ENCODE measurements at places on chromosomes 1 and 21.

DNA sequence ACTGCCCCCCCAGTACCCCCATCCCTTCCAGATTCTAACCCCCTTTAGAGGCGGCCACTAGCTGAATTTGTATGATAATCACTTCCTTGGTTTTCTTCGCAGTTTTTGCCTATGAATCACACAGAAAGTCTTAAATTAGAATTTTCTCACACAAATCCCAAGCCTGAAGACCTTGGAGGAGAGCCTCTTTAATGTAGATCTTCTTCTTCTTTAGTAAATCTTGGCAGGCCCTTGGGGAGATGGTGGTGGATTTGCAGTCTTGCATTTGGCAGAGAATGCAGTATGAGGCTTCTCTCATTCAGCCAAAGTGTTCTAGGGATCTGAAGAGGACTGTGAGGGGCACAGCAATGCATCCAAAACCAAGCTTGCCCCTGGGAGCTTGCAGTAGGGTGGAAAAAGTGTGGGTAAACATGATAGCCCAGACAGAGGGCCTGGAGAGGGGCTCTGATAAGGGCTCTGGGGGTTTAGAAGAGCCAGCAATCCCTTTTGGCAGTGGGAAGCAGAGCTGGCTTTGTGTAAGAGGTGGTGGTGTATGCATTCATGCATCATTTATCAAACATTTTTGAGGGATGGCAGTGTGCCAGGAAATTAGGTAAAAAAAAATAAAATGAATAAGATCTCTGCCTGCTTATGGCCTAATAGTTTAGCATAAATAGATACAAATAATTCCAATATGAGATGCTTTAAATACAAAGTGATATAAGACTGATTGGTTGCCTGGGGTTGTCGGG is 7.7 kb upstream of the CDC42 start:
- DNase-seq: no peak

- no peak for DNase-seq
Measured at GRCh38 chr1:191396622-191397021, 761.6 kb upstream of the RGS18 start.

- DNase-seq: no peak
Measured at GRCh38 chr1:16286122-16286521, 49.1 kb upstream of the CPLANE2 start.

GRCh38 chr21:26967062-26967913 is at the start of gene ADAMTS5:
ADAMTS5 (minus strand) TSS chr21:26967088; CDS start chr21:26966391, 697 bp downstream.
- no peak for DNase-seq

DNA sequence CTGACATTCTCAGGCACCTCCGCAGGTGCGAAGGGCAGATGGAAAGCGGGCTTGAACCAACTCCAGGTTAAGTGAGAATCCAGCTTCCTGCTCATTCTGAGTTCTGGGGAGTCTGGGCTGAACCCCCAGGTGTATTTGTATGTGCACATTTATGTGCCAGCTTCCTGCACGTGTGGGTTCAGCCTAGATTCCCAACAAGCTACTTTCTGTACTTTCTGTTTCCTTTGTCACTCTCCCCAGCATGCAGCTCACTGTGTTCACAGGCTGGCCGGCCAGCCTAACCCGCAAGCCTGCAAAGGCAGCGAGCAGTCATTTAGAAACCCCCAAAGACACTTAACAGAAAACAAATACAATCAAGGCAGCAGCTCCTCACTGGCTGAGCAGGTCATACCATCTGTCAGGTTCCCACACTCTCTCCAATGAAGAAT is 1.3 kb upstream of the IL19 start:
- peak; percentile 63 for DNase-seq

DNA sequence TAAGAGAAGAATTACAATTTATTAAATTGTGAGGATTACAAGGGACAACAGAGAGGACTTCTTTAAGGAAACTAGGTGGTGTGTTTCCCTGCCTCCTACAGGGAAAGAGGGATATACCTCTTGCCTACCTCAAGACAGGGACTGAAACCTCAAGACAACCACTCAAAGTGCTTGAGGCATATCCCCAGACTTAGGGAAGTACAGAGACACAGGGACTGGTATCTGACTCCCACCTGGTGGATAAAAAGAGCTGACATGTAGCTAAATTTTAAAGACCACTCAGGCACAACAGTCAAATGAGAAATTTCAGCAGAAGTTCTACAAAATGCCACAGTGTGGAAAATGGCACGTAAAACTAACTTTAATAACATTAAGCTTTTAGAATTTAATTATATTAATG is 21.3 kb downstream of the DENND2C start:
- DNase-seq: no peak

GRCh38 chr1:93844262-93845045 is 34.6 kb downstream of the DNTTIP2 start:
- DNase-seq: no peak

- no peak for DNase-seq
Measured at GRCh38 chr21:27152996-27153395, 186.1 kb upstream of the ADAMTS5 start.

DNA sequence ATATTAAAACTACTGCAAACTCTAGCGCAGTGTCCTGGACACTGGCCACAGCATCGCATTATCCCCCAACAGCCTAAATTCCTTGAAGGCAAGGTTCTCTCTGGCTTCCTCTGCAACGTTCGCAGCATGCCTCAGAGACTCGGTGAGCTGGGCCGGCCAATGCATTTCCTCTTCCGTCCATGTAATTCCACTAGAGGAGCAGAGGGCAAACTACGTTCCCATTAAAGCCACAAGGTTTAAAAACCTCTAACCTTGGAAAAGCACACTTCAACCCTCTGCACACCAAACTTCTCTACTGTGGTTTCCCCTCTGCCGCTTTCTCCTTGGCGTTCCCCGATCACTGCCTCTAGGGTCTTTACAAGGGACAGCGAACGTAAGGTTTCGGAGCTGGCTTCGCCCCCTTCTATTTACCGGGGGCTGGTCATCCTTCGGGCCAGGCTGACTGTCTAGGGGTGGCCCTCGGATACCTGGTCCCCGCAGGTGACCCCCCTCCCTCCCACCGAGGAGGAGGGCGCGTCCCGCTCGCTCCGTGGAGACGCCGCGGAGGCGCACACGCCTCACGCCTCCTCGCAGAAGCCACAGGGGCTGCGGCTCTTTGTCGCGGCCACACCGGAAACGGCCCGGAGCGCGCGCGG is 456 bp upstream of the SMYD2 start:
- no peak for DNase-seq

DNA sequence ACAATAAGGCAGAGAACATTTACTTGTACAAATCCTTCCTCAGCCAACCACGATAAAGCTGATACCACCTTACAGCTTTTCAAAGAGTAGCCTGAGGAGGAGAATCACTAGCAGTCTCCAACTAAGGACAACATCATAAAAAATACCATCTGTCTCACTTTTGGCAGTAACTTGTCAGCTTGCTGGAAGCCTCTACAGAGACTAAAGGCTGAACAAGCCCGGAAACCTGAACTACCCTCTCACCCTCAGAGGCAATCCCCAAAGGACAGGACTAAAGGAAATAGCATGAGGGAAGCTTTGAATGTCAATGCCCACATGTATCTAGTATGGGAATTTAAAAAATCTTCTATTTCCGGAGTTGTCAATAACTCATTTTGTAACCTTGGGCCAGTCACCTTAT is 10.6 kb downstream of the SRSF4 start:
- DNase-seq: no peak

DNA sequence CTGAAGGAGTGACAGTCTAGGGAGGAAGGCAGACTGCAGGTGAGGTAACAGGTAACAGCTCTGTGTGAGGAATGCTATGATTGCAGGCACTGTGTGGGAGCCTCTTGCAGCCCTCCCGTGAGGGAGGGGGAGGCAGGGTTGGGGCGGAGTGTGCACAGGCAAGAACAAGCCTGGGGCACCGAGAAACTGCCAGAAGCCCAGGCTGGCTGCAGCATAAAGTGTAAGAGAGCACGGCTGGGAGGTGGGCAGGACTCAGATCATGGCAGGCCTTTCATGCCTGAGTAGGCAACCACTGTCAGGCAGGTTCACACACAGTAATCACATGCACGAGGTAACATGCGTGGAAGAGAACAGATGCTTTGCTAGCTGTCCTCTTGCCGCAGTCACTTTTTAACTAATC is 11.3 kb upstream of the RHEX start:
- no peak for DNase-seq

GRCh38 chr1:59017501-59018231 is 233.8 kb upstream of the JUN start:
- DNase-seq: no peak

DNA sequence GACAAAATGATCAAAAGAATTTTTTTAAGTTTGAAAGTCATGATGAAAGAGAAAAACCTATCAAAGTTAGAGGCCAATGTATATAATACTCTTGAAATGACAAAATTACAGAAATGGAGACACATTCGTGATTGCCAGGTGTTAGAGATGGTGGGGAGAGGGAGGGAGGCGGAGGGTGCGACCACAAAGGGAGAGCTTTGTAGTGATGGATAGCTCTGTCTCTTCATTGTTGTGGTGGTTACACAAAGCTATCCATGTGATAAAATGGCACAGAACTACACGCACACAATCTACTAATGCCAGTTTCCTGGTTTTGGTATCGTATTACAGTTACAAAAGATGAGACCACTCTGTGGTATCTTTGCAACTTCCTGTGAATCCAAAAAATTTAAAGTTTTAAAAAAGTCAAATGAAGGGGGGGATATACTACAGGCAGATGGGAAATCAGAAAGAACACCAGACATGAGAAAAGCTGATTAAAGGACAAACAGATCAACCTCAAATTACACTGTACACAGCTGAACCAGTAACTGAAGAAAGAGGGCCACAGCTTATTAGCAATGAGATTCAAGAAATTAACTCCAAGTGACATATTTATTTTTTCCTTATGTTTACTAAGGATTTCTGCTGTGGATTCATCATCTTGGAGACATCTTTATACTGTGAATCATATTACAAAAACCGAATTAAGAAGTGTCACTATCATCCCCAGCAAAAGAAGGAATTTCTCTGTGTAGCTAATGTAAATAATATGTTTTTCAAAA is 199.1 kb downstream of the SLC45A1 start:
- DNase-seq: no peak

DNA sequence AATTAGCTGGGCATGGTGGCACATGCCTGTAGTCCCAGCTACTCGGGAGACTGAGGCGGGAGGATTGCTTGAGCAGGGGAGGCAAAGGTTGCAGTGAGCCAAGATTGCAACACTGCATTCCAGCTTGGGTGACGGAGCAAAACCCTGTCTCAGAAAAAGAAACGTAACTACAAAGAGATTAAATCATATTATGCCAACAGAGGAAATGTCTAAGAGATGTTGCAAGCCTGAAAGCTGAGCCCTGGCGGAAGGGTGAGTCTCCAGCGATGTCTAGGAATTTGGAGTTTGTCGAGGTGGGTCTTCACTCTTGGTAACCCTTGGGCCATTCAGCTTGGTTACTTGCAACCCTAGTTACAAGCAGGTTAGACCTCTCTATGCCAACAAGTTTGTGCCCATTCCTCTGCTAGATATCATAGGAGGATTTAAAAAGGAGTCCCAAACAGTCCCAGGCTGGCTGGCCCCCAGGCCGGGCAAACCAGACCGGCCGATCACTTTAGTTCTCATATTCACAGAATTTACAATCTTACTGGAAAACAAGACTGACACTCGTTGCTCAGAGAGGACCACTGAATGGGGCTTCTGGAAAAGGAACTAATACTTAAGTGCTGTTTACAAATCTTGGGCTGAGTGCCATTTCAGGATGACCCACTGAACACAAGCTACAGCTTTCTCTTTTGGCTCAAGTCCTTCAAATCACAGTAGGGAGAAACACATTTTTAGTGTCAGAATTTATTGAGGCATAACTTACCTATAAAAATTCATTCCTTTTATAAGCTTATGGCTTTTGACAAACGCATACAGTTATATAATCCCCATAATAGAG is 27.1 kb downstream of the SLC30A1 start:
- no peak for DNase-seq

DNA sequence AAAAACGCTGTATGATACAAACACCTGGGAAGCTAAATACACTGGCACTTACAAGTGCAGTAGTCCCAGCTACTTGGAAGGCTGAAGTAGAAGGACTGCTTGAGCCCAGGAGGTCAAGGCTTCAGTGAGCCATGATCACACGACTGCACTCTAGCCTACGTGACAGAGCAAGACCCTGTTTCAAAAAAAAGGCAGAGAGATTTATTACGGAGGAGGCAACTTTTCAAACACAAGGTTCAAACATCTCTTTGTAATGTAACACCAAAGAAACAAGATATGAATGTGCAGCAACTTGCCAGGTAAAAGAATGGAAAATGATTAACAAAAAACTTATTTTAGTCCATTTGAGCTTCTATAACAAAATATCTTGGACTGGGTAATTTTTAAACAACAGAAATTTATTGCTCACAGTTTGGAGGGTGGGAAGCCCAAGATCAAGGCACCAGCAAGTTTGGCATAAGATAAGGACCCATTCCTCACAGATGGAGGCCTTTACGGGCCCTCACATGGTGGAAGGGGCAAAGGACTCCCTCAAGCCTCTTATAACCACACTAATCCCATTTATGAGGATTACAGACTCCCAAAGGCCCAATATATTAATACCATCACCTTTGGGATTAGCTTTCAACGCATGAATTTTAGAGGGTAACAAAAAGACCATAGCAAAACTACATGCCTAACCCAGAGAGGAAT is 73.3 kb downstream of the EVI5 start:
- DNase-seq: no peak

GRCh38 chr1:14479865-14480264 is 118.6 kb upstream of the KAZN start:
- DNase-seq: no peak

- no peak for DNase-seq
Measured at GRCh38 chr1:156667968-156668709, 9.1 kb downstream of the NES start.

DNA sequence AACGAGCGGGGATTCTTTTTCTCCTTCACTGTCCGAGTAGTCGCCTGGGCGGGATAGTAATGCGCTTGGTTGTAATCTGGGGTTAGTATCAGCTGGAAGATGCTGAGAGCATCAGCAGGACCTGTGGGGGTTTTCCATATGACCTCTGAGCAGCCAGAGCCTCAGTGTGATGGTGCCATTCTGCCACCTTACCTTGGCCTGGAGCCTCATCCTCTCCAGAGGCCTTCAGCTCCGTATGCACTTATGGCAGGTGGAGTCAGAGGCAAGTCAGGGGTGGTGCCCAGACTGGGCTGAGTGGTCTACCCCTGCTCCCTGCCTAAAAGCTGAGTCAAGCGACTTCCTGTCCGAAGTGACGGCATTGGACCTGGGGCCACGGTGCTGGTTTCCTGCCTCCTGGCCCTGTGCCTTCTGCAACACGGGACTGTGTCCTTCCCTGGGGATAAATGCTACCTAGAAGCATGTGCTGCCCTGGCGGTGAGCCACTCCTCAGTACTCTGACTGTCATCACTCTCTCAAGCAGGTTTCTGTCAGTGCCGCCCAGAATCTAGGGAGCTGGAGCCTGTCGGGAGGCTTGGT is 24.7 kb downstream of the TENT5C start:
- DNase-seq: no peak

- DNase-seq: no peak
Measured at GRCh38 chr1:43554444-43554992, 23.8 kb downstream of the PTPRF start.

DNA sequence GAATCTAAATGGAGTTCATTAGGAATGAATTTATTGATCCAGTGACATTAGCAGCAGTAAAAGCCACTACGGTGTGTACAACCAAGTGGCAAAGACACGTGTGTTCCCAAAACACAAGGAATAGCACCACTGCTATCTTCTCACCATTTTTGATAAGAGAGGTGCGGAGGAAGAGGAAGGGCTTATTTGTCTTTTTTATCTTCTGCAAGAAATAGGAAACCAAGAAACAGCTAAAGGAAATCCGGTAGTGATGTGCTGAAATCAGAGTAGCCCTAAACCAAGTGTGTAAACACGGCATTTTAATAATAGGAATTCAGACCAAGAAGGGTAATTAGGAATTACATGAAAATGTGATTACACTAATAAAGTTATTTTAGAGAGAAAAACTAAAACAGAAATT is 9.1 kb upstream of the SCYL3 start:
- no peak for DNase-seq
